Cardiac muscle cell (in vitro differentiated cells and primary cell): ENCODE measurements at places on chromosomes 11 and 22. TPM values are rescaled to one million over a fixed set of nuclear protein-coding genes. Genes with fewer than 3 reads are reported as not detected.
A peak's percentile ranks its signal among the peaks of the same experiment; 100 is the strongest.

Gene CAPRIN1
- 249 and 286 TPM in 2 replicates for total RNA-seq

DNA sequence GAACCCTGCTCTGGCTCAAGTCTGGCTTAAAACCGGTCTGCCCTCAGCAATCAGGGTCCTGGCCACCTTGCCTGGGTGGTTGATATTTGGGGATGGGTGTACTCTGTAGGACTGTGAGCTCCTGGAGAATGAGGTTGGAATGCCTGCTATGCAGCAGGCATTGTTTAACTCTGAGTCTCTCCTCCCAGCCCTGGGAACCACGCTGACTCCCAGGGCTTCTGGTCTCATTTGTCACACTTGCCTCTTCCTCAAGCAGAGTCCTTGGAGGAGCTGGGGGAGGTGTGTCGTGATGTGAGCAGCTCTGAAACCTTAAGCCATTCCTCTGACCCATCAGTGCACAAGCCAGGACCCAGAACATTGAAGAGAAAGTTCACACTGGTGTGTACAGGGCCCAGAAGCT, 340.1 kb downstream of the MN1 start:
- peak; percentile 48 for DNase-seq

GRCh38 chr11:17298302-17298701, 21.8 kb downstream of the NUCB2 start:
- no peak for DNase-seq

DNA sequence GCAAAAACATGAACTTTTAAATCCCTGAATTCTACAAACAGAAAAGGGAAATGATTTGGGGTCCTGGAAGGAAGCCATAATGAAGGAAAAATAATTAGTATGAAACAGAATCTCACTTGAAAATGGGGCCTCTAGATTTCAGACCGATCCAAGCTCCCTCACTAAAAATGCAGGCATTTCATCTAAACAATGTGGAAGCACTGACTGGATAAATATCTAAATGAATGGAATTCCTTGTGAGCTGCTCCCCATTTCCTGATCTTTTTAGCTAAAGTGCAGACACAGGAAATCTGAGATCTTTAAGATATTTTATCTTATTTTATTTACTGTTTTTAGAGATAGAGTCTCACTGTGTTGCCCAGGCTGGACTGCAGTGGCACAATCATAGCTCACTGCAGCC, 1255.8 kb downstream of the LRRC4C start:
- no peak for DNase-seq

GRCh38 chr22:43179146-43179910, 7.6 kb downstream of the TTLL12 start:
- no peak for DNase-seq

DNA sequence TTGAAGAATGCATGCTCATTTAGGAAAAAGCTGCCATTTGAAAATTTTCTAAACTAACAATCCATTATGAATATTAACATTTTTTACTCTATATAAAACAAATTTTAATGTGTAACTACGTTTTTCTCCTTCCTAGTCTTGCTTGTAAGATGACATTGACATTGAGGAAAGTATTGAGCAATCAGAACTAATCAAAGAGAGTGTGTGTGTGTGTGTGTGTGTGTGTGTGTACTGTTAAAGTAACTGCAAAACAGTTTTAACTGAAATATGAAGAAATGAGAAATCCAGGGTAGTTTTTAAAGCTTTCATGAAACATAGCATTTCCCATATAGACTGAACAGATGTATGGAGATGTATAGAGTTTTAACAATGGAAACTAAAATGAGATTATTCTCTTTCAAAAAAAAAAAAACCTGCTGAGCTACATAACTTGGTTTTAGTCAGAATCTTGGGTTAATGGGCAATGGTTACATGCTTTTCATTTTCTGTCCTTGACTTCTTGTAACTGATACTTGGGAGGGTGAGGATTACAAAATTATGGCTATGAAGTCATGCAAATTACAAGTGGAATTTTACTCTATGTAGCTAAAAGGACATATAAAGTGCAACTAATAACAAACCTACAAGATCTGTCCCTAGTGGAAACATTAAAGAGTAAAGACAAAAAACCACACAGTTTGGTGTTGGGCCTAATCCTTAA, 2.0 kb downstream of the PDGFD start:
- peak; percentile 17 for DNase-seq
